ENCODE measurements at places on chromosomes 13 and 19. TPM values are rescaled to one million over a fixed set of nuclear protein-coding genes. Genes with fewer than 3 reads are reported as not detected.

DNA sequence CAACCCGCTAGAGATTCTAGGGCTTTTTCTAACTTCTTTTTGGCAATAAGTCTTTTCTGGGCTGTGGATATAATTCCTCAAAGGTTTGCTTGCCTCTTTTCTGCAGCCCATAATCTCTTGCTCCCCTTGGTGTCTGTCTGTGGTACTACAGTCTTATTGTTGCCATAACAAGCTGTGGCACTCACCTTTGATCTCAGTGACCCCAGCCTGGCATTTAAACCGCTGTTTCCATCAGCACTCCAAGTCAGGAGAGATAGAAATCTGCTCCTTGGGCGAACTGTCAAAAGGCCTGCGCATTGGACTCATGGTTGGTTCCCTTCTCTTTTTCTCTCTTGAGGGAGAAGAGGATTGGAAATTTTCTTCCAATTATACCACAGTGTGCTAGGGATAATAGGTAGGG is 14.5 kb upstream of the MPHOSPH8 start:
- no peak overlapping the region for H3K27ac ChIP-seq
- no peaks in the 10 kb centered on the region for H3K36me3 ChIP-seq
- H3K4me1 ChIP-seq, result no peaks in the 10 kb centered on the region
- H3K27me3 ChIP-seq, result peaks cover 5% of the 10 kb centered on the region
- no peak for DNase-seq

DNA sequence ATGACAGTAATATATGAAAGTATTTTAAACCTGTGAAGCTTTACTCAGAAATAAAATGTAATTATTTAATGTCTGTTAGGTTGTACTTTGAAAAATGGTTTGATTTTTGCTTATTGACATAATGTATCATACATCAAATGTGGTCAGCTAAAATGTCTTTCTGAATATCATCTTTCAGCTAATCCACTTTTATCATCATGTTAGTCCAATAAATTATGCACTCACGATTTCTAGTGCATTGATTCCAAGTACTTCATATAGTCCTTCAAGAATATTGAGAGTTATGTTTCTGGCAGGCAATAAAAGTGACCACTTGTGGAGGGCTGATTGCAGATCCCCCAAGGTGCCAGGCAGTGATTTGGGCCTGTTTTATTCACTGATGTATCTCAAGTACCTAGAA is 1204.1 kb downstream of the OLFM4 start:
- H3K4me3 ChIP-seq, result no peak overlapping the region
- no peak overlapping the region for H3K27ac ChIP-seq
- DNase-seq, result no peak
- no peaks in the 10 kb centered on the region for H3K36me3 ChIP-seq

DNA sequence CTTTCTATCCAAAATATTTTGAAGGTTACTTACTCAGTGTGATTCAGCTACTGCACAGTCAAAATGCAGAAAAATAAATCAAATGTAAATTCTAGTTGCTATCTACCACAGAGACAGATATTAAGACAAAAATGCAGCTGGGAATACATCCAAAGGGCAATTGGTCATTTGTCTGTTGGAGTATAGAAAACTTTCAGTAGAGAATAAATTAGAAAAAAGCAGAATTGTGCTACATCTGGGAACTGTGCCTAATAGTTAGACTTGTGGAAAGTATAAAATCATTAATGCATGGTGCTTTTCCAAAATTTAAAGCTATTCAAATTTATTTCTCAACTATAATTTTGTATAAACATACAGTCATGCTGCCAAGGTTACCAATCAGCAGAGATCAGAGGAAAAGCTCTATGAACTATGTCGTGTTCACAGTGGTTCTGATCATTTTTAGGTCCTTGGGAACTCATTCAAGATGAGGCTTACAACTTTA is 1635.8 kb downstream of the PCDH9 start:
- no peak overlapping the region for H3K4me3 ChIP-seq
- DNase-seq, result no peak
- H3K27ac ChIP-seq, result no peak overlapping the region
- H3K4me1 ChIP-seq, result no peaks in the 10 kb centered on the region
- H3K36me3 ChIP-seq, result no peaks in the 10 kb centered on the region
- no peaks in the 10 kb centered on the region for H3K27me3 ChIP-seq

GRCh38 chr19:1245494-1246264 is 2.7 kb upstream of the MIDN start:
- H3K27me3 ChIP-seq, result no peaks in the 10 kb centered on the region
- no peak for DNase-seq
- peak overlapping the region; percentile 42 for H3K27ac ChIP-seq
- peaks cover 13% of the 10 kb centered on the region for H3K4me1 ChIP-seq
- H3K36me3 ChIP-seq, result peaks cover 6% of the 10 kb centered on the region

DNA sequence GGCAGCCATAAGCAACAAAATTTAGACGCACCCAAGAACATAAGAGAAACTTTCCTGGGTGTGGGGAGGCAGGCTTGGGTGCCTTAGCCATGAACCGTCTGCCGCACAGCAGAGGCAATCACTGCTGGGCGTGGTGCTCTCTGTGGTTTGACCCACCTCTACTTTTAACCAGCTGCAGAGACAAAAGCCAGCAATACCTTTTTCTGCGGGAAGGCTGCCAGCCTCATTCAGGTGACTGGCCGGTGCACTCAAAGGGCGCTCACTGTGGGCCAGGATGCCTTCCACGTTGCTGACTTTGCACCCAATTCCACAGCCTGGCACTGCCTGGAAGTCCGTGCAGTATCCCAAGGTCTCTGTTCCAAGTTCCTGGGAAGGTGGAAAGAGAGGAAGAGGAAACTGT is 69.1 kb downstream of the ATP7B start:
- peak; percentile 26 for DNase-seq
- no peak overlapping the region for H3K27ac ChIP-seq
- peaks cover 21% of the 10 kb centered on the region for H3K4me1 ChIP-seq
- H3K4me3 ChIP-seq, result no peak overlapping the region
- H3K36me3 ChIP-seq, result no peaks in the 10 kb centered on the region

GRCh38 chr13:46844431-46844830 is 47.5 kb upstream of the ESD start:
- peaks cover 2% of the 10 kb centered on the region for H3K4me1 ChIP-seq
- H3K36me3 ChIP-seq, result no peaks in the 10 kb centered on the region
- peaks cover 5% of the 10 kb centered on the region for H3K27me3 ChIP-seq
- no peak for DNase-seq
- no peak overlapping the region for H3K4me3 ChIP-seq

GRCh38 chr13:101955764-101956163 is 446.1 kb downstream of the FGF14 start:
- no peak for DNase-seq
- H3K27ac ChIP-seq, result no peak overlapping the region
- no peaks in the 10 kb centered on the region for H3K27me3 ChIP-seq
- H3K36me3 ChIP-seq, result no peaks in the 10 kb centered on the region

DNA sequence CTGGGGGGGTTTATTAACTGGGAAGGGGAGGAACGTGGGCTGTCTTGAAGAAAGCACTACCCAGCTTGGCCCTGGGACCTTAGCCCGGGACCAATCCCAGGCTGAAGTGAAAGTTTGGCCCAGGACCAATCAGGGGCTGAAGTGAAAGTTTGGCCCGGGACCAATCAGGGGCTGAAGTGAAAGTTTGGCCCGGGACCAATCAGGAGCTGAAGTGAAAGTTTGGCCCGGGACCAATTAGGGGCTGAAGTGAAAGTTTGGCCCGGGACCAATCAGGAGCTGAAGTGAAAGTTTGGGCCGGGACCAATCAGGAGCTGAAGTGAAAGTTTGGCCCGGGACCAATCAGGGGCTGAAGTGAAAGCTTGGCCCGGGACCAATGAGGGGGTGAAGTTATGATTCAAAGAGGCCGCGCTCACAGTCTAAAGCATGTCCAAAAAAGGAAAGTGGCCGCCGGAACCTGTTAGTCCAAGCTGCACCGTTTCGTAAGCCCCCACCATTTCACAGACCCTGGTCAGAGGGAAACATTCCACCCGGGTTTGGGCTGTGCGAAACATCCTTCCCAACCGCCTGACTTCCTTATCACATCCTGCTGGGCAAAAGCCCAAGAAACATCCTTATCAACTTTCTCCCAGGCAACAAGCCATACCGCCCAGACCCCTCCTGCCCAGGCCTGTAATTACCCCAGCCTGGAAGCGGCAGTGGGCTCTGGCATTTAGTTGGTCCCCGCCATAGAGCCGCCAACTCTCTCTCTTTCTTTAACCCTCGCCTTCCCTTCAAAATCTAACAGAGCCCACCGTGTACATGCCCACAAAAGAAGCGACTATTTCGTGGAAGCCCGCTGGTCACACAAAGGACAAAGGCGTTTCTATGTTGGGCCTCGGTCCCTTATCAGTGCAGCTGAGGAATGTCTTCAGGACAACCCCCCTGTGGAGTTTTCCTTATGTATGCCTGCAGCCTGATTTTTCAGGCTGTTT is 1.1 kb downstream of the ZNF850 start:
- H3K27ac ChIP-seq, result peak overlapping the region; percentile 90
- H3K36me3 ChIP-seq, result peaks cover 49% of the 10 kb centered on the region
- H3K4me3 ChIP-seq, result peak overlapping the region; percentile 95
- no peaks in the 10 kb centered on the region for H3K27me3 ChIP-seq
- DNase-seq, result peak; percentile 34
- peaks cover 20% of the 10 kb centered on the region for H3K4me1 ChIP-seq

DNA sequence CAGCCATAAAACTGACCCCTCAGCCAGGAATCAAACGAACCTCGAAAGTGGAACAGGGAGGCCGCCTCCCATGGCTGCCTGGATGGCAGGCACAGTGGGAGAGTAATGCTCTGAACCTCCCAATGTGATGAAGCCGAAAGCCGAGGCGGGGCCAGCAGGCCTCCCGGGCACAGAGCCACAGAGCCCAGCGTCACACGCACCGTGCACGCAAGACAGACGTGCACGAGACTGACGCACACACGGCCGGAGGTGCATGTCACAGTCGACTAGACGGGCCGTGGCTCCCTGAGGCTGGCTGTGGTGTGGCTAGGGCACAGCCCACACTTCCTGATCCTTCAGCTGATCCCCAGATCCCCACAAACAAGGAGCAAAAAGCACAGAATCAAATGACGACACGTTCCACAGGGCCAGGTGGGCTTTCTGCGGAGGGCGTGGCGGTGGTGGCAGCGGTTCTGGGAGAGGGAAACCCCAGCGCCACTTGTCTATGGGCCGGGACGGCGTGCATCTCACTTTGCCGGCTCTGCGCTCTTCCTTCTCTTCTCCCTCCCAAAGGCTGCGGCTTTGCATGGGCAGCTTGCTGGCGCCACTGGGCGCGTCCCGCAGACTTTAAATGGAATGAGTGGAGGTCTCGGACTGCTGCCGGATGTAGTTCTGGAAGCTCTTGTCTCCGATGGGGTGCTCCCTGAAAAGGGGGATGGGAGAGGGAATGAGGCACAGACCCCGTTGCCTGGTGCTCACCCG is 5.0 kb upstream of the C13orf46 start:
- no peak overlapping the region for H3K27ac ChIP-seq
- no peaks in the 10 kb centered on the region for H3K27me3 ChIP-seq
- no peaks in the 10 kb centered on the region for H3K4me1 ChIP-seq
- no peak overlapping the region for H3K4me3 ChIP-seq
- H3K36me3 ChIP-seq, result peaks cover 40% of the 10 kb centered on the region

GRCh38 chr19:29843180-29844051 is 31.6 kb downstream of the CCNE1 start:
- H3K4me3 ChIP-seq, result peak overlapping the region; percentile 73
- no peaks in the 10 kb centered on the region for H3K36me3 ChIP-seq
- H3K4me1 ChIP-seq, result peaks cover 11% of the 10 kb centered on the region
- H3K27ac ChIP-seq, result no peak overlapping the region
- H3K27me3 ChIP-seq, result peaks cover 9% of the 10 kb centered on the region

GRCh38 chr19:35037716-35038622 is 3.6 kb upstream of the HPN start:
- H3K4me3 ChIP-seq, result no peak overlapping the region
- DNase-seq, result no peak
- H3K27me3 ChIP-seq, result peaks cover 16% of the 10 kb centered on the region
- H3K27ac ChIP-seq, result no peak overlapping the region

GRCh38 chr19:50893047-50893736 is 18.0 kb downstream of the KLK4 start:
- no peaks in the 10 kb centered on the region for H3K36me3 ChIP-seq
- H3K27me3 ChIP-seq, result peaks cover 6% of the 10 kb centered on the region
- H3K4me1 ChIP-seq, result peaks cover 1% of the 10 kb centered on the region
- no peak overlapping the region for H3K4me3 ChIP-seq
- H3K27ac ChIP-seq, result no peak overlapping the region
- DNase-seq, result no peak

- H3K36me3 ChIP-seq, result no peaks in the 10 kb centered on the region
- H3K4me3 ChIP-seq, result no peak overlapping the region
- no peak overlapping the region for H3K27ac ChIP-seq
- no peak for DNase-seq
Measured at GRCh38 chr13:104766319-104766718, 1700.1 kb upstream of the SLC10A2 start.

GRCh38 chr19:38287604-38288003 is 16.4 kb upstream of the C19orf33 start:
- peaks cover 43% of the 10 kb centered on the region for H3K36me3 ChIP-seq
- no peak overlapping the region for H3K4me3 ChIP-seq
- H3K27me3 ChIP-seq, result no peaks in the 10 kb centered on the region
- H3K27ac ChIP-seq, result no peak overlapping the region

DNA sequence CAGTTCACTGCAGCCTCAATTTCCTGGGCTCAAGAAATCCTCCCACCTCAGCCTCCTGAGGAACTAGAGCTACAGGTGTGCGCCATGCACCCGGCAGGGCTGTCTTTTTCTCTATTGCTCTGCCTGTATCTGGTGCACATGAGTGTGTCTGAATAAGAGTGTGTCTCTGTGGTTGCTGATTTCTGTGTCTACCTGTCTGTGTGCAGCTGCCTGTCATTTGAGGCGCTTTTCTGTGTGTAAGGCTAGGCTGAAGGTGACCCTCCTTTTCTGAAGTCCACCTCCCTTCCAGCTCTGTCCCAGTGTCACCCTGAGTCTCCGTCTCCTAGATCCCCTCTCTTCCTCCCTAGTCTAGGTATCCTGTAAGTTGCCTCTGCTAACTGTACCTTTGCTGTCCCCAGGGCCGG is 1.5 kb upstream of the PRR12 start:
- H3K27me3 ChIP-seq, result peaks cover 7% of the 10 kb centered on the region
- no peak for DNase-seq
- peaks cover 22% of the 10 kb centered on the region for H3K4me1 ChIP-seq
- H3K36me3 ChIP-seq, result peaks cover 14% of the 10 kb centered on the region
- H3K27ac ChIP-seq, result no peak overlapping the region
- no peak overlapping the region for H3K4me3 ChIP-seq

DNA sequence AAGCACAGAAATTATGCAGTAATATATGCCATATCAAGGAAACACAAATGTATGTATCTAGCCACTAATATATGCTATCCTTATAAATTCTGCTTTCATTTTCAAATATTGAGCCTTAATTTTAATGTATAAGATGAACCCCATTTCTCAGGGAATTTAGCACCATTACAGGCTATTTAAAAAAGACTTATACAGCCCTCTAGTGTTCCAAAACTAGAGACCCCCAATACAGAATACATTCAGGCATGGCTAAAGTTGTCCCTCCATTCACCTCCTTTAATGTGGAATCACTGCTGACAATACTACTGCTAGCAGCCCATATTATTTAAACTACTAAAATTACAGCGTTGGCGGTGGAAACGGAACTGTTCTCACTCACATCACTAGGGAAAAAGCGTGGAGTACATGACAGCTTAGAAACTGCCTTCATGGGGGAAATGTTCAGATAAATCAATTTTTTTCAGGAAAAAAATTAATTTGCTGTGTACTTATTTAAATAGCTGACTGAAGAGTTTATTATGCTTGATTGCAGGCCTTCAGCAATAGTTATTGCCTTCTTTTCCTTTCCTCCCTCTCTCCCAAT is 541.0 kb downstream of the PCDH9 start:
- H3K27me3 ChIP-seq, result no peaks in the 10 kb centered on the region
- no peaks in the 10 kb centered on the region for H3K4me1 ChIP-seq
- DNase-seq, result no peak

The C3 gene
- 4.4 TPM for total RNA-seq

The ZNF791 gene
- total RNA-seq, result 22.5 TPM

The SRRM5 gene
- total RNA-seq, result 0.46 TPM

The FBXO17 gene
- not detected for total RNA-seq

The OR7A5 gene
- not detected for total RNA-seq

The ADGRE2 gene
- 2.7 TPM for total RNA-seq

The PDX1 gene
- total RNA-seq, result not detected

The PLPP2 gene
- not detected for total RNA-seq

The SUPT20H gene
- total RNA-seq, result 77.8 TPM
